ENCODE measurements at places on chromosomes 11 and 22.

GRCh38 chr11:17766073-17766359 lies 31.4 kb downstream of the KCNC1 start:
- no peak for DNase-seq

GRCh38 chr11:15918212-15918611 lies 438.1 kb downstream of the SOX6 start:
- no peak for DNase-seq

DNA sequence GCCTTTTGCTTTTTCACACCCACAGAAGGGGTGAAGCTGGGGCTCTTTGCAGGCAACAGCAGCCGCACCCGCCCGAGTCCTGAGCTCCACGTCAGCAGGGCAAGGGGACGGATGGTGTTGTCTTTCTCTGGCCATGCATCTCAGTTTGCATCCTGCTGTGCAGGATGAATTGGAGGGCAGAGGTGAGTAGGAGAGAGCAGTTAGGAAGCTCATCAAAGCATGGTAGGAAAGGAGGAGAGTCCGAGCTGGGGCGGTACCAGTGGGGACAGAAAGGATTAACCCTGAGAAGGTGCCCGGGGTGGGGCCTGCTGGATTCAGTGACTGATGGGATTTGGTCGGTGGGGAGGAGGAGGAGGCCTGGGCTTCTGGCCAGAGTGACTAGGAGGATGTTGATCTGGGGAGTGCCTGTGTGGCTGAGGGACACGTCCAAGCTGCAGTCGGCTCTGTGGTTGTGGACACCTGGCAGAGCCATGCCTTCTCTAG lies 14.6 kb downstream of the FAM83F start:
- DNase-seq, result no peak

- DNase-seq, result no peak
Measured at GRCh38 chr11:91625495-91625894, 599.1 kb upstream of the FAT3 start.

GRCh38 chr11:10573028-10573427 lies 4.6 kb upstream of the LYVE1 start:
- no peak for DNase-seq

- no peak for DNase-seq
Measured at GRCh38 chr11:1207401-1208143, 15.3 kb upstream of the MUC5B start.

- no peak for DNase-seq
Measured at GRCh38 chr22:40334060-40334459, 12.2 kb upstream of the ADSL start.

DNA sequence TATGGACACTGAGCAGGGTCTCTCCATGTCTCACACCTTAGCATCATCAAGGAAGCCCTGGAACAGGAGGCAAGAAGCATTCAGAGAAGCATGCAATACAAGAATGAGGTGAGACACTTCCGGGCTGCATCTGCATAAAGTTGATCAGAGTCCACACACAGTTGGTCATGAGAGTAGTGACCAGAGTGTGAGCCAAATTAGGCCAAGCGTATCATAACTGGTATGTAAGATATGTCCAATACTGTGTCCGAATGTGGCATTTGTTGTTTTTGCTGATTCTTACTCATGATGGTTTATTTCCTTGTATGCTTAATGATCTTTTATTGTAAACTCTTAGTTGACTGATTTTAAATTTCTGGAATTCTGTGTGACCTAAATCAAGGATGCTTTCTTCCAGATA lies 315.7 kb downstream of the INSC start:
- no peak for DNase-seq

DNA sequence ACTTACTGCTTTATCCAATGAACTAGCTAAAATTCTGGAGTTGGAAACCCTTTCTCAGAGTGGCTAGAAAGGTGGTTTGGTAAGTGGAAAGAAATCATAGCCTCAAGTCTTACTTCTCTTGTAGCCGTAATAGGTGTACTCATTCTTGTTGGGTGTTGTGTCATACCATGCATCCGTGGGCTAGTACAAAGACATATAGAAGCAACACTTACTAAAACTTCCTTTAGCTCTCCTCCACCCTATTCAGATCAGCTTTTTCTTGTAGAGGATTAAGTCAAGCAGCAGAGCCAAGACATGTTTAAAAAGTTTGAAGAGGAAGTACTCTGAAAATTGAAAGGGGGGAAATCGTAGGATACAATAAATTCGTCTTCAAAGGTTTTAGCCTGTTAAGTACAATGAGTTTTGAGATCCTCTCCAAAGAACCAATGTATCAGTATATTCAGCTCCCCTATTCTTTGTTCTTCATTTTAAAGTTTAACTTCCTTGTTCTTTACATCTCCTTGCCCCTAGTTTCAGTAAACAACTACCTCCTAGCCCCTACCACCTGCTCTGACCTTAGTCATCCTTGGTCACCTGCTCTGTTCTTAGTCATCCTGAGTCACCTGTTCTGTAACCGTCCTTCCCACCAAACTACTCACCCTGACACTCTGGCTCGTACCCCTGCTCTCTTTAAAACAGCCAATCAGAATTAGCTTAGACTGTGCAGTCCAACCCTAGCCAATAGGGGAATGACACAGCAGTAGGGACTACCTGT lies 62.1 kb upstream of the DEUP1 start:
- DNase-seq, result no peak

DNA sequence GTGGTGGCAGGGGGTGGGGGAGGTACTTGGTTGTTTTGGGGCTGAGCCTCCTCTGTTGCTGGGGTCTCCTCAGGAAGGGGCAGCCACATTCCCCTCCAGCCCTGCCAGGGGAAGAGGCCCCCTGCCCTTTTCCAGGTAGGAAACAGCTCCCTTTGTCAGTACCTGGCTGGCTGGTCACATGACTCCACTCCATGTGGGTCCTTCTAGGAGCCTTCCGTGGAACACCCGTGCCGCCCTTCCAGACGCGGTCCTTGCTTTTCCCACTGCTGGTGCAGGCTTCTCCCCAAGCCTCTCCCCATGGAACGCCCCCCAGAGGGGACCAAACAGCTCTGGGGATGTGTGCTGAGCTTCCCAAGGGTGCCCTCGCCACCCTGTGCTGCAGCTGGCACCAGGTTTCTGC lies 19.9 kb downstream of the IFT27 start:
- no peak for DNase-seq

- DNase-seq, result no peak
Measured at GRCh38 chr11:75403037-75403436, 3.7 kb downstream of the RPS3 start.

- no peak for DNase-seq
Measured at GRCh38 chr22:25709758-25710157, 32.2 kb upstream of the MYO18B start.

DNA sequence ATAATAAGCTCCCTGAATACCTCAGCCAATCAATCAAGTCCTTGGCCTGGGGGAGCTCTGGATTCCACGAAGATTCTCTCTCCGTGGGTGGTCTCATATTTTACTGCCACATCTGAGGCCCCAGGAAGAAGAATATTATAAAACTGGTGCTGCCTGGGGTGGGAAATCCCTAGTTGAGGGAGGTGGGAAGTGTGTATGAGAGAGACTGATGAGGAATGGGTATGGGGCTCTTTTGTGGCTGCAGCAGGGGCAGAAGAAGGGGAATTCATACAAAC lies 71.5 kb downstream of the SYN3 start:
- no peak for DNase-seq

DNA sequence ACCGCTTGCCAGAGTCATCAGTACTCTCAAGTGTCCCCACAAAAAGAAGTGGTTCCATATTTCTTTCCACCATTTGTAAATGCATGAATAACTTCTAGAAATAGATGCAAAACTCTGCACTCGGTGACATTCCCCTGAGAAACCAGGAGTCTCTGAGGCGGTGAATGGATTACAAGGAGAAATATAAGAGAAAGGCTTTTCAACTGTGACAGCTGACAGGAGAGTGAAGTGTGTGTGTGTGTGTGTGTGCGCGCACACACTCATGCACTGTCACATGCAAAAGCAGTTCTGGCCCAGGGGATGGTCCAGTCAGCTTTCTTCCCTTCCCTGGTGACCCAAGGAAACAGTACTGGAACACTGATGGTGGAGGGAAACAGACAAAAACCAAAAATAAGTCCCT lies 710.0 kb downstream of the OPCML start:
- DNase-seq, result no peak

DNA sequence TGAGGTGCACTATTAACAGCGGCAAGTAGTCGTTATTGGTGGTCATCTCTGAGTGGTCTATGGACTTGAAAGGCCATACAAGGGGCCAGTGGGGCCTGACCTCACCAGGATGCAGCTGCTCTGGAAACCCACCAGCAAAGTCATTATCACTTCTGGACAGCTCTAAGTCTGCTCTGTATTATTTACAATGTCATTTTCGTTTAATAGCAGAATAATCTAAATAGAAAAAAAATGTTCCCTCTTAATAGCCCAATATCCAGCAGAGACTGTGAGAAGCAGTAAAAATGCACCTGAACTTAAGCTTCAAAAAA lies 85.0 kb upstream of the EED start:
- no peak for DNase-seq

- DNase-seq, result peak; percentile 53
Measured at GRCh38 chr11:38547462-38547861, 1949.4 kb upstream of the RAG2 start.

GRCh38 chr11:118623269-118623655 lies 15.8 kb downstream of the PHLDB1 start:
- no peak for DNase-seq

GRCh38 chr11:101063706-101064105 lies 65.9 kb downstream of the PGR start:
- DNase-seq, result no peak

- DNase-seq, result no peak
Measured at GRCh38 chr22:40156001-40156516, 21.7 kb upstream of the TNRC6B start.

DNA sequence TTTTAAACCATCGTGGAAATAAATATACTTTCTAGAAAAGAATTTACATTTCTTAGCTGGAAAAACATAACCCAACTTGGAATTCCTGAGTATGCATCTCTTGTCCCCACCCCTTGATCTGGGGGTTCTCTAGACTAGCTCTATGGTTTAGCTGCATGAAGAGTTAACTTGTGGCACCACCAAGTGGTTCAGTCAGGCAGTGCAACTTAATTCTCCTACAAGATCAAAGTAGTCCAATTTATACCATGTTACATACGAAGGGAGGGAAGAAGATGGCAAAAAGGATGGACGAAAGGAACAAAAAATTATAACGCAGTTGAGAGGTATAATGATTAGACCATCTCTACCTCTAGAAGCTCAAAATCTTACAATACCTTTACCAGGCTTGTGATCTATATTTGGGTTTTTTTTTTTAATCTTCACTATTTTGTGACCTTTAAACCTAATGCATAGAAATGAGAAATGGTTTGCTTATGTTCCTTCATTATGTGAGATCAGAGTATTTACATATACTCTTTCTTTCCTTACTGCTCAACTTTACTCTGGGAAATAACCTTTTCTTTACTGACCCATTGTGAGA lies 28.5 kb upstream of the ALKBH3 start:
- peak; percentile 54 for DNase-seq

GRCh38 chr22:31933406-31933805 lies 10.9 kb upstream of the YWHAH start:
- DNase-seq, result no peak

Measured in HS-5 (cell line).